ENCODE measurements at places on chromosomes 12 and 14.
A peak's percentile ranks its signal among the peaks of the same experiment; 100 is the strongest.

GRCh38 chr12:27505761-27506160, 18.2 kb upstream of the PPFIBP1 start:
- DNase-seq: no peak

GRCh38 chr12:104648756-104649155, 192.0 kb downstream of the CHST11 start:
- DNase-seq: no peak

DNA sequence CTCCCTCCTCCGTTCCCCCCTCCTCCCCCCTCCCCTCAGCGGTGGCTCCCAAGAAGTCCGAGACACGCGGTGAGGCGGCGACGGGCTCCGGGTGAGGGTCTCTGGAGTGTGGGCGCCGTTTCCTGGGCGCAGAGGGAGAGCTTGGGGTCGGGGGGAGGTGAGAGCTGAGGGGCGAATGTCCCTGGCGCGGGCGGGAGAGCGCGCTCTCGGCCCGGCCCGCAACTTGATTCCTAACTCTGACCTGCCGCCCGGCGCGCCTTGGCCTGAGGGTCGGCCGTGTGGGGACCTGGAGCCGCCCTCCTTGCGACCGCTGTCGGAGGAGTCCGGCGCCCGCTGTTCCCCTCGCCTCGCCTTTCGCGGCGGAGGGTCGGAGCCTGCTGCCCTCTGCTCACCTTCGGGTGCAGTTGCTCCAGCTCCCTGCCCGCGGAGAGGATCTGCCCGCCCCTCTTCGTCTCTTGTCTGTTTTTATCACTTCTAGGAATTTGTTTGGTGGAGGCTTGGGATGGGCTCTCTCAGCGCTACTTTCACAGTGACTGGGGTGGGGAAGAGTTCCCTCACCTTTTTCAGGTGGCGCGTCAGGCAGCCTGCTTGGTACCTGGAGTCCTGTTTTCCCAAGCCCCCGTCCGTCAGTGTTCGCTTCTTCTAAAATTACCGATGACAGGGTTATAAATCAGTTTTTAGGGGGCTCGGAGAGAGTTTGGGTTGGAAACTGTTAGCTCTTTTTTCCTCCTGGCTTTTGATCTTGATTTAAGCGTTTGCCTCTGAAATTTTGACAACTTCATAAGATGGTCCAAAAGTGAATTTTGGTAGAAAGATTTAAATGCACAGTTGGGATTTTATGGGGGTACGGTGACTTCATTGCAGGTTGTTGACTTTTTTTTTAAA, 495 bp downstream of the ADIPOR2 start:
- DNase-seq: no peak

- DNase-seq: peak; percentile 79
Measured at GRCh38 chr12:109518820-109519665, 41.6 kb downstream of the UBE3B start.

DNA sequence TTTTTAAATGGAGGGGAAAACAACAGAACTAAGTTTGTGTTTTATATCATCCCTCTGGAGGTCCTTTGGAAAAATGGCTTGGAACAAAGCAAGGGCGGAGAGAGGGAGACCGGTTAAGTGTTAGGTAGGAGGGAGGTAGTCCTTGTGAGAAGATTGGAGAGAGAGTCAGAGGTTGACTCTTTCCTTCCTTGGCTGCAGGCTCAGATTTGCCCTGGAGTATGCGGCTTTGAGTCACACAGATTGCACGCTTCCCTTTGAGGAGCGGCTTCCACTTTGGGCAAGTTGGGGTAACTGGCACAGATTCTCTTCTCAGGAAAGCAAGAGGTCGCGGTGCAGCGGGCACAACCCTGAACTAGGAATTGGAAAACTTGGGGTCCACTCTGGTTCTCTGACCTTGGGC, 9.9 kb downstream of the SOCS2 start:
- DNase-seq: no peak

DNA sequence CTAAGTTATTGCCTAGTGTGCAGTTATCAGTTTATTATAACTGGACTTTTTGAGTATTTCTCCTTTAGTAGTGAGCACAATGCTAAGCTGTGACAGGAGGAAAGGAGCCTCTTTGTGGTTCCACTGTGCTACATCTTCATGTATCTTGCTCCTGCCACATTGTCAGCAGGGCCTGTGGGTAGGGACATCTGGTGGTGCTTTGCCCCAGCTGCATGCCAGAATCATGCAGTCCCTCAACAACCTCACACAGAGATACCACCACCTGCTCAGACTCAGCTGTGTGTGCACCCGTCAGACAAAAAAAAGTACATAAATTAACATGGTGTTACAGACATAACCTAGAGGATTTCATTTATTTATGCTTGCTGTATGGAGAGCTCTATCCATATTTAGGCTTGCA, 51.1 kb downstream of the MIS18BP1 start:
- no peak for DNase-seq

- DNase-seq: peak; percentile 72
Measured at GRCh38 chr12:81627336-81628189, 131.6 kb downstream of the PPFIA2 start.

DNA sequence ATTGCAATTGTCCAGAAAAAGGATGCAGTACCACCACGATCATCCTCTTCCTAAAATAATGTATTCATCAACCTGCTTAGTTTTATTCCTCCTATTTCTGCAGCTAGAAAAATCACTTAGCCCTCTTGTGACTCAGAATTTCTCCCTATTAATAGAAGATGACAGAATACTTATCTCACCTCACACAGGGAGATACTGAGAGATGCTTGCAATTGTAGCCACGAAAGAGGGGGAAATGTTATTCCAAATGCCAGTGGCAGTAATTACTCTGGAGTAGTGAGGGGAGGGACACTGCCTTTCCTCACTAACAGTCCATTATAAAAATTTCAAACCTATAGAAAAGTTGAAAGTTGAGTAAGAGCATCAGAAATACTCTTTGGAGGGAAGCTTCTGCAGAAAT, 11.8 kb upstream of the DUSP6 start:
- DNase-seq: no peak

- no peak for DNase-seq
Measured at GRCh38 chr14:59097681-59098080, 90.8 kb upstream of the DAAM1 start.

GRCh38 chr12:56374726-56375597, 12.3 kb upstream of the APOF start:
- DNase-seq: no peak

DNA sequence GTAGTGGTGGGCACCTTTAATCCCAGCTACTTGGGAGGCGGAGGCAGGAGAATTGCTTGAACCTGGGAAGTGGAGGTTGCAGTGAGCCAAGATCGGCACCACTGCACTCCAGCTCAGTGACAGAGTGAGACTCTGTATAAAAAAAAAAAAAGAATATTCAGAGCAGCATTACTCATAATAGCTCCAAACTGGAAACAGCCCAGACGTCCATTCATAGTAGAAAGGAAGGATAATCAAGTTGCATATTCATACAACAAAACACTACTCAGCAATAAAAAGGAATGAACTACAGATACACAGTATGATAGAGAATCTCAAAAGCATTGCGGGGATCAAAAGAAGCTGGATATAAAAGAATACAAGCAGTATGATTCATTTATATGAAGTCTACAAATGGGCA, 19.1 kb downstream of the TMEM30B start:
- no peak for DNase-seq

GRCh38 chr12:85155791-85156190, 119.6 kb downstream of the LRRIQ1 start:
- no peak for DNase-seq

- DNase-seq: peak; percentile 71
Measured at GRCh38 chr12:49662998-49663843, 39.9 kb downstream of the PRPF40B start.

GRCh38 chr14:101929946-101930345, 34.4 kb upstream of the DYNC1H1 start:
- DNase-seq: no peak

DNA sequence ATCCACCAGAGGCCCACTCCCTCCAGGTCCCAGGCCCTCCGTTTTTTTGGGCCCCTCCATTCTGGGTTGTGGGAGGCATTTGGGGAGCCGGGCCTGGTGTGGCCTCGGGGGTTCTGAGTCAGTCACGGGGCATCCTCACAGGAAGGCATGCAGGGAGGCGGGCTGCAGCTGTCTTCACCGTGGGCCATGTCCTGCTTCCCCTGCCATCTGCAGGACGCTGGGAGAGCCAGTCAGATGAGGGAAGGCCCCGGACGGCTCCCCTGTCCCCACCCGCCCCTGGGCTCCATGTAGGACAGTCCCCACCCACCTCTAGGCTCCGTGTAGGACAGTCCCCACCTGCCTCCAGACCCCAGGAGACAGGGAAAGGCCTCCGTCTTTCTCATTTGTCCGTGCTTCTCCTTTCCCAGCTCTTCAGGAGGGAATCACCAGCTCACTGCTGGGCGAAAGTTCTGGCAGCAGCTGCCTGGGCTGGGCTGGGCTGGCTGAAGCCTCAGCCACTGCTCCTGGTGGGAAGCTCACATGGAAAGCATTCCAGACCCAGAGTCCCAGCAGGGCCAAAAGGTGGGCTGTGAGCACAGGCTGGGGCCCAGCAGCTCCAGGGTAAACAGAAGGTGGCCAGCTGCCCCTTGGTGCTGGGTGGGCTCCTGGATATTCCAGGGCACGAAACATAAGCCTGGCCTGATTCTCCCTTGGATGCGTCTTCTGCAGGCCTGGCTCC, 217.8 kb downstream of the KIF26A start:
- no peak for DNase-seq

GRCh38 chr12:67333649-67334048, 64.5 kb downstream of the CAND1 start:
- DNase-seq: no peak

GRCh38 chr14:90602088-90602687, 205.4 kb downstream of the CALM1 start:
- DNase-seq: no peak

- DNase-seq: no peak
Measured at GRCh38 chr14:102528431-102529170, 19.0 kb upstream of the ANKRD9 start.

DNA sequence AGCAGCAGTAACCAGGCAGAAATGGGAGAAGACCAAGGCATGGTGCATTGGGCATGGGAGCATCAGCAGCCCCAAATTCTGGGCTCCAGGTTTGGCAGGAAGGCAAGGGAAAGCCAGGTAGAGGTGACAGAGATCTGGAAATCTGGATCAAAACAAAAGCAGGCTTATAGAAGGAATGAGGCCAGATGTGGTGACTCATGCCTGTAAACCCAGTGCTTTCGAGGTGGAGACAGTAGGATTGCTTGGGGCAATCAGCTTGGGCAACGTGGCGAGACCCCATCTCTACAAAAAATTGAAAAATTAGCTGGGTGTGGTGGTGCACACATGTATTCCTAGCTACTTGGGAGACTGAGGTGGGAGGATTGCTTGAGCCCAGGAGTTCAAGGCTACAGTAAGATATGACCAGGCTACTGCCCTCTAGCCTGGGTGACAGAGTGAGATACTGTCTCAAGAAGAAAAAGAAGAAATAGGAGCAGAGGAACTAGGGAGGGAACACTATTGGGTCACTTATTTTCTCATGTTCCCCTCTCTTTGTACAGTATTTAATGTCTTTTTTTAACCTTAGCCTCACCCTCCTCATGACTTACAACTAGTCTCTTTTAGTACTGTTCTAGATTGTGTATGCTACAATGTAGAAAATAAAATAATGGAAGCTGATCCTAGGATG, 25.1 kb downstream of the SLC4A8 start:
- DNase-seq: no peak

GRCh38 chr14:105093038-105093430, 27.8 kb upstream of the GPR132 start:
- no peak for DNase-seq

DNA sequence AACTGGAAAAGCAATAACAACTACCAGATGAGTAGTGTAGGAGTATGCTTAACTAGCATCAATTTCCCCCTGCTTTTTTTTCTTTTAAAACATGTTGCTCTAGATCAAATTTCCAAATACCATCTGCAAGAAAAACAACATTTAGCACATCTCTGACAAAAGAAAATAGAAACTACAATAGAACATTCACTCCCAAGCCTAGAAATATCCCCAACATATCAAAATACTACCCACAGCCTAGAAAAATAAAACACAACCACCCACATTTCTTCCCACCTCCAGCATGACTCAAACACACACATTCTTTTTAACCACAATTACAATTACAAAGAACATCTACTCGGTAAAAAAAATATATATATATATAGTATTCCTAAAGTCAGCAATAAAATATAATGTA, 120.0 kb downstream of the PPFIA2 start:
- DNase-seq: no peak

DNA sequence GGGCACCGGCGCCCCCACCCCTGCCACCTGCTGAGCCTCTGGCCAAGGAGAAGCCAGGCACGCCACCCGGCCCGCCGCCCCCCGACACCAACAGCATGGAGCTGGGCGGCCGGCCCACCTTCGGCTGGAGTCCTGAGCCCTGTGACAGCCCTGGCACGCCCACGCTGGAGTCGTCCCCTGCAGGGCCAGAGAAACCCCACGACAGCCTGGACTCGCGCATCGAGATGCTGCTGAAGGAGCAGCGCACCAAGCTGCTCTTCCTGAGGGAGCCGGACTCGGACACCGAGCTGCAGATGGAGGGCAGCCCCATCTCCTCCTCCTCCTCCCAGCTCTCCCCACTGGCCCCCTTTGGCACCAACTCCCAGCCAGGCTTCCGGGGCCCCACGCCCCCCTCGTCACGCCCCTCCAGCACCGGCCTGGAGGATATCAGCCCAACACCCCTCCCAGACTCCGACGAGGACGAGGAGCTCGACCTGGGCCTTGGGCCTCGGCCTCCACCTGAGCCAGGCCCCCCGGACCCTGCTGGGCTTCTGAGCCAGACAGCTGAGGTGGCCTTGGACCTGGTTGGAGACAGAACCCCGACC, 6.5 kb downstream of the SETD1B start:
- no peak for DNase-seq

GRCh38 chr14:39015964-39016577, 87.0 kb downstream of the SEC23A start:
- no peak for DNase-seq

- DNase-seq: no peak
Measured at GRCh38 chr14:68140076-68140741, 320.6 kb downstream of the RAD51B start.

- no peak for DNase-seq
Measured at GRCh38 chr12:94169495-94169894, 21.1 kb downstream of the PLXNC1 start.

GRCh38 chr14:29654901-29655550, 272.6 kb downstream of the PRKD1 start:
- no peak for DNase-seq

- DNase-seq: no peak
Measured at GRCh38 chr12:13258197-13258596, 61.7 kb downstream of the EMP1 start.

GRCh38 chr12:91781114-91781513, 364.5 kb downstream of the BTG1 start:
- no peak for DNase-seq

- DNase-seq: no peak
Measured at GRCh38 chr14:22898302-22899090, 15.5 kb downstream of the REM2 start.

GRCh38 chr14:59631237-59631636, 54.6 kb upstream of the CCDC175 start:
- DNase-seq: no peak

DNA sequence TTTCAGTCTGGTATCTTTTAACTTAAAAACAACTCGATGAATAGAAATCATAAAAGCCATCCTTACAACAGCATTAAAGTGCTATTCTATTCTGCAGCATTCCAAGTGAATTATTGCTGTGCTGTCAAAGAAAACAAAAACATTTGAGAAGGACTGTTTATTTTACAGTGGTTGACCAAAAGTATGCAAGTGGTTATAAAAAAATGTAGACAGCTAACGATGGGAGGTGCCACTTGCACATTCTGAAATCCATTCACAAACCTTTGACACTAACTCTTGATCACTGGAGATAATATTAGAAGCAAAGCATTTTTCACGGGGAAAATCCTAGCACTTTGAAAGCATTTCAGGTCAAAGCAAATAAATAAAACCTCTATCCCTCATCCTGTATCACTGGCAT, 55.6 kb downstream of the HMGA2 start:
- no peak for DNase-seq

- no peak for DNase-seq
Measured at GRCh38 chr12:65798918-65799317, 25.4 kb upstream of the HMGA2 start.
